ENCODE measurements at places on chromosomes 1 and 21.

DNA sequence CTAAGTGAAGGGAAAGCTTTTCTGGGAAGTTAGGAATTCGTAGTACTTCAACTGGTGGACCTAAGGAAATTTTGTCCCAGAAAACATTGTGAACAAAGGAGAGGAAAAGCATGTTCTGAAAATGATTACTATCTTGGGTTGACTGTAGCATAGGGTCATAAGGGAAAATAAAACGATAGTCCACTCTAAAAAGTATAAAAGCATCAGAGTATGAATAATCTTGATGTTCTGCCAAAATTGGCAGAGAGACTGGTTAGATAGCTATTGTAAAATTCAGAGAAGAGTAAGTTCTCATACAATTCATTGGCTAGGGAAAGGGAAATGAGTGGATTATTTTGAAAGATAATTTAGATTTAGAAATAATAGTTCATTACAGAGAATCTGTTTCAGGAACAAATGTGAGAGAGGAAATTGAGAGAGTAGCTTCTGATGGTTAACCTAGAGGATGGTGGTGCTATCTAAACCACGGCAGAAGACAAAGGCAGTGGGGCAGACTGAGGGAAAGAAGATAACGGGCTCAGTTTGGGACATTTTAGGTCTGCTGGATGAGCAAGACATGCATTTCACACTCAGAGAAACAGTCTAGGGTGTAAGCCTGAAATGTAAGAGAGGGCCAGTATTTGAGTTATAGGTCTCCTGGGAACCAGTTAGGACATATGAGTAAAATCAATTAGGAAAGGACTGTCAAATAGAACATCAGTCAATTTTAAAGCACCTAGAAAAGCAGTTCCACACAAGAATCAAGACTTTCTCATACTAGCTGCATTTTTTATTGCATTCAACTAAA, 799.3 kb upstream of the CXADR start:
- DNase-seq = no peak

DNA sequence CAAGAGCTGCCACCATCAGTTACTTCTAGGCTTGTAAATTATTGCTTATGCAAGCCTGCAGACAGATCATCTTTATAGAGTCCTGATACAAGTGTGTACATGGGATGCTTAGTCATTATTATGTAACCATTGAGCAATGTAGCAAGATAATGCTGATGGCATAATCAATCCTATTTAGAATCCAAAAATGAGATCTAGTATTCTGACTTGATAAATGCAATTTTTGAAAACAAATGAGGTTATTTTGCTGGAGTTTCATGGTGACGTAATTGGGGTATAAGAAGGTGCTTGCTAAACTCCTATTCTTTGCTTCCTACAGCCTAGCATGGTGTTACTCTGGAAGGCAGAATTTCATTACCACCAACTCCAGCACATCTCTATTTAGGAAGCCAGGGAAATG, 801.7 kb upstream of the PRMT6 start:
- no peak for DNase-seq

DNA sequence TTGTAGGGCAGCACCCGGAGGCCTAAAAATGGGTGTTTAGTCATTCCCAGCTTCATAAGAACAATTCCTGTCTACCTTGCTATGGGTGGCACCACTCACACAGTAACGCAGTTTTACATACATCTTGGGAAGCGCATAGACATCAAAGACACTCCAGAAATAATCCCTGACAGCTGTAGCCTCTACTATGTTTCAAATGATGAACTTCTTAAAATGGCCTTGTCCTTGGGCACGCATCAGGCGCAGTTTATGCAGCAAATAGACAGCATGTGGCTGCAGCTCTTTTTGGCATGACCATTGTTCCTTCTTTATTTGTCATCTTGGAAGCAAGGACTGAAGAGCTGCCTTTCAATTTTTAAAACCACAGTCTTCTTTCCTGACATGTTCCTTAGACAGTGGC, 77.6 kb upstream of the CACYBP start:
- no peak for DNase-seq

- no peak for DNase-seq
Measured at GRCh38 chr1:119554183-119554582, 47.2 kb downstream of the HSD3B1 start.

GRCh38 chr21:41966041-41966833, 12.4 kb upstream of the C2CD2 start:
- no peak for DNase-seq

Measured in amygdala (tissue), 56 donors.